ENCODE measurements at places on chromosomes 11 and 22.

GRCh38 chr11:116481126-116481675 is 291.6 kb downstream of the BUD13 start:
- no peak for DNase-seq

- no peak for DNase-seq
Observed at GRCh38 chr11:21492931-21493330, 700.0 kb upstream of the ANO5 start.

- DNase-seq = no peak
Observed at GRCh38 chr22:22450343-22450839, 58.2 kb downstream of the ZNF280B start.

- DNase-seq = no peak
Observed at GRCh38 chr22:41057076-41057475, 35.3 kb upstream of the EP300 start.

All from eye (tissue), 1 donor.